Occipital lobe (tissue), 3 donors: ENCODE measurements at places on chromosomes 6 and 20.

DNA sequence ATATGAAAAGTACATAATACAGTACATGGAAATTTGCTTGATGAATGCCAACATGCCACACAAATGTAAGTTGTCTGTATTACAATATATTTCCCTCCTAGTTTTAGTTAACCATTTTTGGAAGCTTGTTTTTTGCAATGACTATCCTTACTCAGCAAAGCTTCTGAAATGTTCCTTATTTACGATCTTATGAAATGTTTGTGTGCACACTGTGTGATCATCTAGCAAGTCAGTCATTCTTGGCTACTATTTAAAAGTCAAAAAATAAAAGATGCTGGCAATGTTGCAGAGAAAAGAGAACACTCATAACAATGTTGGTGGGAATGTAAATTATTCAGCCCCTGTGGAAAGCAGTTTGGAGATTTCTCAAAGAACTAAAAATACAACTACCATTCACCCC lies 33.8 kb downstream of the SUMO4 start:
- DNase-seq, result no peak

GRCh38 chr6:4848382-4849068 lies 72.3 kb downstream of the CDYL start:
- no peak for DNase-seq

GRCh38 chr6:41578217-41579087 lies 32.3 kb downstream of the FOXP4 start:
- DNase-seq, result no peak

DNA sequence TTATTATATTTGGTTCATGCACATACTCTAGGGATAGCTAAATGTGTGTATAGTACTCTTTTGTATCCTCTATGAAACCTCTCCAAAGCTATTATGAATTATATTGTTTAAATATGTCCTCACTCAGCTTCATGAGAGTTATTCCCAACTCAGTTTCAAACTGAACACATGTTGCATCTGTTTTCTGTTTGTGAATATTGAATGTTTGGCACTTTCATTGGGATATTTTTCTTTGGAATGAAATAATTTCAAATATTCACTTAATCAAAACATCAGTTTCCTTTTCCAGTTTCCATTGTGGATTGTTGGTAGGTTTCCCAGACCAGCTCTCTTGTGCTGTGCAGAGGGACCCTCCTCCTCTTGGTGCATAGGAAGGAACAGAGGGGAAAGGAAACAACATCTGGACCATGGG lies 46.6 kb downstream of the HDAC2 start:
- no peak for DNase-seq

- DNase-seq, result no peak
Measured at GRCh38 chr6:37865504-37865903, 46.0 kb downstream of the ZFAND3 start.

GRCh38 chr6:161435748-161436070 lies 161.8 kb upstream of the AGPAT4 start:
- no peak for DNase-seq

DNA sequence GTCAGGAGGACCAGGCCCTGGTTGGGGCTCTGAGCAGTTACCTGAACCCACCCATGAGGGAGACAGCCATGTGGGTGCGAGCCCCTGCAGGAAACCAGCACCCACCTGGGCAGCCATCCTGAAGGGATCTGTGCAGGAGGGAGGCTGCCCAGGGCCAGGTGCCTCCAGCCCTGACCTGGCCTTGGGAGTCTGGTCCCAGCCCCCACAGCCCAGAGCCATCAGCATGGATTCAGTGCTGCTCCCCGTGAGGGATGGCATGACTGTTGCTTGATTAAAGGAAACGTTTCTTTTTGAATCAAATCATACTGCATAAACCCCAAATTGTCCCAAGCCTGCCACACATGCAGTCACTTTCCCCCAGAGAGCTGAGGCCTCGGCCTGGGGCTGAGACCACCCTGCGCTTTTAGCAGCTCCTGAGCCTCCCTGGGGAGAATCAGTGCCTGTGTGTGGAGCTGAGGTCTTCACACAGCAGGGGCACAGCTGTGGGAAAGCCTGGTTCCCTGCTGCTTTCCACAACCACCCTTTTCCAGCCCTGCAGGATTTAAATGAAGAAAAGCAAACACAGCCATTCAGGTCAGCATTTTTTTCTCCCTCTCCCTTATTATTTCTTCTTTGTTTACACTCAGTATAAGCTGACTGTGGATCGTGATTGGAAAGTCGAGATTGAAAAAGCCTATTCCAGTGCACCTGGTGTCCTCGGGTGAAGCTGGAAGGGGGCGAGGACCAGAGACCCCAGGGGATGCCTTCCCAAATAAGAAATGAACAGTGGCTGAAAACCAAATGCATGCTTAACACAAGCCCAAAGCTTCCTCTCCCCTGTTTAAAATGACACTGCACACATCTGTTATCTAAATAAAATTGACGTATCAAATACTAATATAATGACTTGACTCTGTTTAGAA lies 283.9 kb downstream of the SMOC2 start:
- DNase-seq, result no peak

DNA sequence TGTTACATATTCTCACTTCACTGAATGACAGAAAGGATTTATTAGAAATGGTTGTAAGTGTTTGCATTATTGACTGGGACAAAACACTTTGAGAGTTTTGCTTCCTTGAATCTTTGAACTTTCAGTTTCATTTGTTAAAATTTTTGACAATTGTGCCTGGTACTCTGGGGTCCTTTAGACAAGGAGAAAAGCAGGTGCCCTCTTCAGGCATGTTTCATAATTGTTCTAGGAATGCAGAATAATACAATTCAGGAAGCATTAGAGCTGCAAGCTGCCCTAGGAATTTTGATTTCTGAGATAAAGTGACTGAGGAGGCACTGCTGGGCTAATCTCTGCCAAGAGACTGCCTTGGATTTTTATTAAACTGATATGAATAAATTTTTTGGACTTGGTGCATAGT lies 49.7 kb downstream of the TOP1 start:
- no peak for DNase-seq

DNA sequence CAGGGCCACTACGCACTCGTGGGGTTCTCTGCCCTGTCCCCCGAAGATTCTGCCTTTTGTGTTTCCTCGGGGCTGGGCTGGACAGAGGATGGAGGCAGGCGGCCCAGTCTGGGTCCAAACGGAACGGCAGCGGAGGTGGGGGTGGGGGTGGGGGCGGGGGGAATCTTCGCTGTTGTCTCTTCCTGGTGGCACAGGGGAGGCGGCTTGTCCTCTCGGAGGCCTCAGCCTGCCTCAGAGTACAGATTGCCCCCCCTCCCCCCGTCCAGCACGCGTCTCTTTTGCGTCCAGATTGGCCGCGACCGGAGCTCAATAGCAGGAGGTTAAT lies 1.4 kb upstream of the INSM1 start:
- DNase-seq, result no peak

DNA sequence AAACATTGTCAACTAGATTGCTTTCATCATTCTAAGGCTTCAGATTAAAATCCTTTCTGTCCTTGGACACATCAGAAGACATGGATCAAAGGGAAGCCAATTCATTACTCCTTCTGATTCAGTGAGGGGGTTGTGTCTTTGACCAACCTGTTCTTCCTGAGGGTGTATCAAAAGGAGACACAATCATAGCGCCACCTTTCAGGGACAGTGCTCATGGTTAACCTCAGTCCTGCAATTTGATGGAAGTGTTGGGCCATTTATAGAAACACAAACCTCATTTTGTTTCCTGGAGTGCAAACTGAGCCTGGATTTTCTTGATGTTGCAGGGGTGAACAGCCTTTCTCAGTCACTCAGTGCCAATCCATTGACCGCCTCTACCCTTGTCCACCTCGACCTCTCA lies 163.9 kb upstream of the SCGN start:
- no peak for DNase-seq

GRCh38 chr6:137005073-137005472 lies 39.7 kb downstream of the IL20RA start:
- DNase-seq, result no peak

GRCh38 chr20:23412026-23412425 lies 9.3 kb downstream of the NAPB start:
- DNase-seq, result no peak
